ENCODE measurements at places on chromosomes 13 and 19.

- DNase-seq: no peak
Measured at GRCh38 chr13:48231080-48231479, 1.9 kb upstream of the ITM2B start.

GRCh38 chr13:35702316-35702715 is 225.8 kb upstream of the MAB21L1 start:
- no peak for DNase-seq

- no peak for DNase-seq
Measured at GRCh38 chr19:17379221-17379631, 2.1 kb upstream of the PLVAP start.

GRCh38 chr13:66673401-66673800 is 556.7 kb downstream of the PCDH9 start:
- no peak for DNase-seq

DNA sequence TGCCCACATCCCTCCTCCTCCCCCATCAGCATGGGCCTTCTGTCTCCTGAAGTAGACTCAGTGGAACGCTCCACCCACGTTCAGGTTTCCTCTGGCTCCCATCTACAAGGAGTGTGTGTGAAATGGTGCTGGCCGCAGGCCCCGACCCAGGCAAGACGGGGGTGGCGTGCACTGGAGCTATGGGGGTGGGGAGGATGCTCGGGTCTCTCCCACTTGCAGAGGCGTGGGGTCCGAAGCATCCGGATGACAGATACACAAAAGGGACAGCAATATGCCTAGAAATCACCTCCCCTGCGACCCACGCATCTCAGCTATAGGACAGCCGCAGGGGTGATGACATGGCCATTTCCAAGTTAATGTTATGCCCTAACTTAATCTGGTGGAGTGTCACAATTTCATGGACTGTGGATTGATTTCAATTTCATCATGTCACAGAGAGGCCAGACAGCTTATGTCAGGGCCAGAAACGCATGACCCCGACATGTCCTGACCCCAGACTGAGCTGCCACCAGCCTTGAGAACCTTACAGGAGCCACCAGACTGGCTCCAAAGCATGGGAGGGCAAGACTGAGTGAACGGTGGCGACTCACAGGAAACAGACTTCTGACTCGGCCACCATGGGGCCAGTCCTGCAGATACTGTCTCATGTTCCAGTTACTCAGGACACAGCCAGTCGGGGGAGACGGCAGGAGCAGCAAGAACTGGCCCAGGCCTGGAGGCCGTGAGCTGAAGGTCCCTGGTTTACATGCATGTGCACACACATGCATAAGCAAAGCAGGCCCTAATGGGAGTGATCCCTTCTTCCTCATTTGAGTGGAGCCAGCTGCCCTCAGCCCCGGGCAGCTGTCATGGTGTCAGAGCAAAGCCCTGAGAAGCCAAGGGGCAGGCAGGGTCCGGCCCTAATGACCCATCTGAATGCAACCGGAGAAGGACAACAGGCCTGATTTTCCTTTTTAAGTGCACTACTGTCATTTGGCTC is 82.2 kb downstream of the SLC7A1 start:
- DNase-seq: peak; percentile 44

DNA sequence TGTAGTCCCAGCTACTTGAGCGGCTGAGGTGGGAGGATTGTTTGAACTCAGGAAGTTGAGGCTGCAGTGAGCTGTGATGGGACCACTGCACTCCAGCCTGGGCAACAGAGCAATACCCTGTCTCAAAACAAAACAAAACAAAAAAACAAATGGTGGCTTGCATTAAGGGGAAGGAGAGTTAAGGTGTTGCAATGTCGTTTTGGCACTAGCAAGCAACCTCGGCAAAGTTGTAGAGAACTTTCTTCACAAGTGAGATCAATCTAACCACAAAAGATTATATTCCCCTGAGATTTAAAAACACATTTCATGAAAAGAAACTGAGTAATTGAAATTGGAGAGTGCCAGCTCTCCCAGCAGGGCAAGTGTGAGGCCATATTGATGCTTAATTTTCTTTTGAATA is 153.7 kb downstream of the KLF5 start:
- DNase-seq: no peak

DNA sequence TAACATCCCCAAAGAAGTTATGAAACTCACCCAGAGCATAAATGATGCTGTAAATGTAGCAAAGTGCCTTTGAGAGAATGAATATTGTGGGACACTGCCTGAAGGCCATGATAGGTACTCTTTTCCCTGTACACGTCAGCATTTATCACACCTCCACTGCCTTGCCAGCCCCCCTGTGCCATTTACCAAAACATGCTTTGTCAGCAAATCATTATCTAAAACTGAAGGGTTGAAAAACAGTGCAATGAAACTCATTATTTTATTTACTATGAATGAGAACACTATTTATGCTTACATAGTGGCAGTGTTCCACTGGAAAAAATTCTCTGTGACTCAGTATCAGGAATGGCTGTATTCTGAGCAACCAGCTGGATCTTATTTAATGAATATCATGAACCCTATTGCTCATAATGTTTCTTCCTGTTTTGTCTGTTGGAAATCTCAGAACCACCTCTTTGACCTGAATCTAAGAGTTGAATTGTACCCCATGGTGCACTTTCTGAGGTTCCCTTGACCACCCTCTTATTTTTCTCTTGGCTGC is 564.1 kb downstream of the DCT start:
- no peak for DNase-seq

GRCh38 chr19:53823380-53824120 is 564 bp downstream of the NLRP12 start:
- DNase-seq: no peak

Measured in RPMI7951 (cell line).